ENCODE measurements at places on chromosomes 11 and 22. TPM values are rescaled to one million over a fixed set of nuclear protein-coding genes. Genes with fewer than 3 reads are reported as not detected.

Gene RPS13
- total RNA-seq = 1,750 TPM

DNA sequence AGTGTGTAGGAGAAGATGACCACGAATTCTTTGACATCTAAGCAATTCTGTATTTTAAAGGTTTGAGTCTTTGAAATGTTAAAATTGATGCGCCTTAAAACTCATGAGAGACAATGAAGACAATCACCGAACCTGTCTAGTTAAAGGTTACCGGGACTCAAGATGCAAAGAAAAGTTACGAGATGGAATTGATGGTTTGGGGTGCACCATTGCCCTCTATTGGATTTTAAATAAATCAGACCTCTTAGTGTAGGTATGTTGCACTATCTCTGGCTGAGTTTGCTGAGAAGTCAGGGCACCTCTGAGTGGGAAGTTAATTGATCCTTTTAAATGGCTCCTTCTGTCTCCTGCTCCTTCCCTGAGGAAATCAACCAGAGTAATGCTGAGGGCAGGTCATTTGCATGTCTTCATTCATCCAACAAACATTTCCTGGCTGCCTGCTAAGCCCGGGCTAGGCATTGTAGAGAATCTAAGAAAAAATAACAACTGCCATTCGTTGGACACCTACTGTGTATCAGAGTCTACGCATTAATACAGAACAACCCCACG is 19.4 kb upstream of the TMA7B start:
- no peak for DNase-seq
- peak overlapping the region; percentile 35 for H3K4me3 ChIP-seq
- H3K27me3 ChIP-seq = no peaks in the 10 kb centered on the region

DNA sequence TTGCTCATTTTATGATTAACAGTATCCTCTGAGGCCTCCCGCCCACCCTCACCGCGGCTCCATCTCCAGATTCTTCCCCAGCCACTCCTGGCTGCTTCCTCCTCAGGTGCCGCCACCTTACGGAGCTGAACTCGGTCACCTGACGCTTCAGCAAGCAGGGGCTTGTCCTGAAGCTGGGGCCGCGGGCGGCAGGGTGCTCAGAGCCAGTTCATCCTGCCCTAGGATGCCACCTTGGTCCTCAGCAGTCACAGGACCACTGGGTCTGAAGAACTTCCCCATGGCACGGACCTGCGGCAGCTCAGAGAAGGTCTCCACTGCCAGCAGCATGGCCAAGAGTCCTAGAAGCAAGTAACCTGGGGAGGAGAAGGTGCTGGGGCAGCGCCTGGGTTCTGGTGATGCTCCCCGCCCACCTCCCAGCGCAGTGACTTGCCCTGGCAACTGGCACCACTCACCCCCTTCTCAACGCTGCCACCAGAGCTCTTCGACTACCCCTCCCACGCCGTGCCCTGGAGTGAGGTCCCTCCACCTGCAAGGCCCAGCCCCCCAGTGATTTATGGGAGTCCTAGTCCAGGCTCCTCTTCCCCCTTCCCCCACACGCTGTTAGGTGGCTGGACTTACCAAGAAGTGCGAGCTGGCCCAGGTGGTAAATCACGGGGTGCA is 2.6 kb downstream of the KCNK7 start:
- H3K36me3 ChIP-seq = peaks cover 6% of the 10 kb centered on the region
- no peak overlapping the region for H3K4me3 ChIP-seq
- DNase-seq = no peak
- peaks cover 26% of the 10 kb centered on the region for H3K4me1 ChIP-seq

DNA sequence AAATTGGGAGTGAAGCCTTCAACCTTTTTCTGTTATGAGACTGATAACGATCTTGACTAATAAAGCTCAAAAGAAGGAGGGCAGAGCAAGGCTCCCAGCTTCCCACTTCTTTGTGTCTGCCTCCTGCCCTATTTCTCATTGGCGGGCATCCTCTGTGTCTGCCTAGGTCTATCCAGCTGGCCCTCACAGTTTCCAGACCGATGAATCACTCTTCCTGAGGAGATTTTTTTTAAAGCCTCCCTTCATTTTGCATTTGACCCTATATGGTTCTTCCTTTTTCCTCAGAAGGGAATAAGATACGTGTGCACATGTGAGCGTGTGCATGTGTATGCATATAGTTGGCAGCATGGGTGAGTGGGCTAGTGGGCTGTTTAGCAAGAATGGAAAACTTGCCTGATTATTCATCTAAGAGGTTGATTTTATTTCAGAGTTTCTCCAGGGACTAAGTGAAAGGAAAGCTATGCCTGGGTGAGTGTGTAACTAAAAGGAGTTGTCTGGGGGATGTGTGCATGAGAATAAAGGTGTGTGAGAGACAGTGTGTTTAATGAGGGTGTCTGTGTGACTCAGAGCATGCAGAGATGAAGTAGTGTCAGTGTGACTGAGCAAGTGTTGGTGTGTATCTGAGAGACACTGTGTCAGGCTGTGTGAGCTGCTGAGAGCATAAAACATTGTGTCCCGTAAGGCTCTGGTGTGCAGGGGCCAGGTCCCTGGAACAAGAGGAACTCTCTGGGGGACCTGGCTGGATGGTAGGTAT is 12.2 kb downstream of the PHLDB1 start:
- H3K27me3 ChIP-seq = peaks cover 22% of the 10 kb centered on the region
- peaks cover 4% of the 10 kb centered on the region for H3K4me1 ChIP-seq
- no peak overlapping the region for H3K4me3 ChIP-seq
- no peaks in the 10 kb centered on the region for H3K36me3 ChIP-seq

DNA sequence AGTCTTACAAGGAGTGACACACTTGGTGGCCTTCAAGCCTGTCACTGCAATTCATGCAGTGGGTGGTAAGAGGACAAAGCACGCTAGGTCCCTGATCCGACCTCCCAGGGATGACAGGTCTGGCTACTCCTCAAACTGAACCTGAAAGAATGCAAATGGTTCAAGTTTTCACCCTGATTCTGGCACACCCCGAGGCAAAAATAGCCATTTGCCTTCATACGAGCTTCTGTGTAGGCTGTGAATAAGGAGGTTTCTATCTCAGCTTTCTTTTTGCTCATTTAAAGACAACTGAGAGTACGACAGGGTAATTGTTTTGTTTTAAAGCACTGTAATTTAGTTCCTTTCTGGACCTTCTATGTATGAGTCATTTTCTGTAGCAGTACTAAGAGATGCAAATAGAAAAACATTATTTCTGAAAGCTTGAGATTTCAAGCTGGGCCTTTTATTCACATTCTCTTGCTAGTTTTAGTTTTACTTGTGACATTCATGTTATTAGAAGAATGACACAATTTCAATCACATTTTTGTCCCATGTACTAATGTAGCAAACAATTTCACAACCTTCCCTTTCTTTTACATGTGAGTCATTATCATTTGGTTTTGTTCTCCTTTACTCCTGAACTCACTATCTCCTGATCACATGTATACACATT is 56.6 kb upstream of the FDX1 start:
- H3K36me3 ChIP-seq = peaks cover 2% of the 10 kb centered on the region
- H3K4me3 ChIP-seq = no peak overlapping the region
- H3K27me3 ChIP-seq = peaks cover 4% of the 10 kb centered on the region
- H3K27ac ChIP-seq = peak overlapping the region; percentile 0
- peaks cover 14% of the 10 kb centered on the region for H3K4me1 ChIP-seq
- no peak for DNase-seq

- no peaks in the 10 kb centered on the region for H3K36me3 ChIP-seq
- H3K27me3 ChIP-seq = no peaks in the 10 kb centered on the region
- H3K4me1 ChIP-seq = peaks cover 57% of the 10 kb centered on the region
- H3K4me3 ChIP-seq = no peak overlapping the region
- no peak for DNase-seq
- no peak overlapping the region for H3K27ac ChIP-seq
Observed at GRCh38 chr11:85822814-85823213, 11.9 kb upstream of the SYTL2 start.

DNA sequence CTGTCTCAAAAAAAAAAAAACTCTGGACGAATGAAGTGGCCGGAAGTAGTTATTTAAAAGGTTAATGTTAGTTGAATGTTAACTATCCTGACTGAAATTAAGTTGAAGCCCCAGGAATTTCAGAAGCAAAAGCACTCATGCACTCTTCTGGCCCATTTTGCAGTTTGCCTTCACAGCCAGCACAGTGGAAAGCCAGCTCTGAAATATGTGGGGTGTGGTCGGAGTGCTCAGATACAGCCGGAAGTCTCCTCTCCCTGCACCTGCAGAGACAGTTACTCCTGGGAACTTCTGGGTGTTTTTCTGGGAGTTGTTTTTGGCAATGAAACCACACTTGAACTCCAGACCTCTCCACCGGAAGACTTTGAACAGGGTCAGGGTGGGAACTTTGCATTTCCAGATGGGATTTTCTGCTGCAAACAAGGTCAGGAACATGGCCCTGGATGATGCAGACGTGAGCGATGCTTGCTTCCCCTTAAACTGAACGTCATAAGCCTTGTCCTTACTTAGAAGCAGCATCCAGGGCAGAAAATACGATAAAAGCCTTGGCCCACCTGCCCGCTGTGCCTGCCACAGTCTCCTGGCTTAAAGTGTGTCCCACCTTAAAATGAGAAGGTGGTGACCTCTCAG is 21.5 kb upstream of the CABP2 start:
- no peaks in the 10 kb centered on the region for H3K27me3 ChIP-seq
- H3K27ac ChIP-seq = no peak overlapping the region
- no peaks in the 10 kb centered on the region for H3K4me1 ChIP-seq
- H3K36me3 ChIP-seq = no peaks in the 10 kb centered on the region
- no peak overlapping the region for H3K4me3 ChIP-seq
- DNase-seq = no peak

Gene KRTAP5-11
- total RNA-seq = not detected

DNA sequence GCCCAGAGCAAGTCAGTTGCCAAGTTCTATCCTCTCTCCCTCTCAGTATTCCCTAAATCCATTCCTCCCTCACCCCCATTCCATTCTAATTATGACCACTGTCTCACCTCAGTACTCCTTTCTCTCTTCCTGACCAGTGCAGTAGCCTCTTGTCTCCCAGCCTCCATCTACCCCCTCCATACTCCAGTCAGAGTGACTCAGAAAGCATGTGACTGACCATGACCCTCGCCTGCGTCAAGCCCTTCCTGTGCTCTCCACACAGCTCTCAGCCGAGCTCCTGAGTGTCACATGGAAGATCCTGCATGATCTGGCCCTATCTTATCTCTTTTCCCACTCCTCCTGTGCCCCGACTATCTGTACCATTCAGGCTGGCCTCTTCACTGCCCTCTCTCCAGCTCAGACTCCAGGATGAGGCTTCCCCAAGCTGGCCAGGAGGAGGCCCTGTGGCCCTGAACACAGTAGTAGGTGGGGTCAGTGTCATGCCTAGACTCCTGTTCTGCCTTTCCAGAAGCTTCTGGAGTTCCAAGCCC is 42.6 kb downstream of the NEU3 start:
- no peaks in the 10 kb centered on the region for H3K27me3 ChIP-seq
- H3K27ac ChIP-seq = no peak overlapping the region
- no peak overlapping the region for H3K4me3 ChIP-seq
- no peaks in the 10 kb centered on the region for H3K36me3 ChIP-seq
- DNase-seq = no peak
- H3K4me1 ChIP-seq = peaks cover 3% of the 10 kb centered on the region

GRCh38 chr11:80109031-80109430 is 668.2 kb upstream of the TENM4 start:
- H3K36me3 ChIP-seq = no peaks in the 10 kb centered on the region
- H3K27me3 ChIP-seq = no peaks in the 10 kb centered on the region
- H3K4me1 ChIP-seq = no peaks in the 10 kb centered on the region

DNA sequence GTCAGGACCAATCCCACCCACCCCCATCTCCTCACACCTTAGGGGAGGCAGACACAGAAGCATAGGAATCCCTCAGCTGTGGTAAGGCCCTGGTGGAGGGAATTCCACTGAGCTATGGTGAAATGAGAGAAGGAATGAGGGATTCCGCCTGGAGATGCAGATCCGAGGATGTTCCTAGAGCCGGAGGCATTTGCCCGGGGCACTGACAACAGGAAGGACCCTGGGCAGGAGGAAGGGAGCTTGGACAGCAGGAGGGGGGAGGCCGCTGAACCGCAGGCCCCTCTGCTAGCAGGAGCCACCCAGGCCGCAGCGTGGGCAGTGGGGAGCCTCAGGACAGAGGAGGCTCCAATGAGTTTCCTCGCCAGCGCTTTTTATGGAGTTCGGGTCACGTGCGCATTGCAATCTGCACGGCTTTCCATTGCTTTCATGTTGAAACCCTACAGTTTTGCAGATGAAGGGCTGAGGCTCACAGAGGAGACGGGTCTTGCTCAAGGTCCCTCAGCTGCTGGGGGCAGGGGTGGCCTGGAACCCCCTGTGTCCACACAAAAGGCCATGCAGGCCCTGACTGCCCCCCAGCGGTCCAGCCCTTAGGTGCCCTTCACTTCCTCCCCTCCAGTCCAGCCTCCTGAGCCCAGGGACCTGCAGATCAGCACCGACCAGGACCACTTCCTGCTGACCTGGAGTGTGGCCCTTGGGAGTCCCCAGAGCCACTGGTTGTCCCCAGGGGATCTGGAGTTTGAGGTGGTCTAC is 15.5 kb downstream of the CSF2RB start:
- no peaks in the 10 kb centered on the region for H3K4me1 ChIP-seq
- H3K27me3 ChIP-seq = peaks cover 10% of the 10 kb centered on the region
- H3K36me3 ChIP-seq = no peaks in the 10 kb centered on the region

DNA sequence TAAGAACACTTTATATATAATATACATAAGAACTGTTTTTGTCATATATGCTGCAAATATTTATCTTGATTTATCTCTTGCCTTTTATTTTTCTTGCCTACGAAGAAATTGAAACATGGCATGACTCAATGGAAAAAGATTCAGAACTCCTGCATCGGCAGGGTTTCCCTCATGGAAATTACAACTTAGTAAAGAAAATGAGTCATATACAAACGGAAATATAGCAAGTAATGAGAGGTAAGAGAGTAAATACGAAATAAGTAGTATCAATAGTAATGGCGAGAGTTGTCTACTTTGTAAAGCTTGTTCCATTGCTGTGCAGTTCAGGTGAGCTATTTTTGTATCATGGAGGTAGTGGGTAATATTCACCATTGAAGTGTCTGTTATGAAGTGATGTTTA is 350.4 kb downstream of the DDX10 start:
- H3K27me3 ChIP-seq = no peaks in the 10 kb centered on the region
- no peaks in the 10 kb centered on the region for H3K36me3 ChIP-seq
- DNase-seq = no peak
- no peak overlapping the region for H3K27ac ChIP-seq
- no peak overlapping the region for H3K4me3 ChIP-seq
- no peaks in the 10 kb centered on the region for H3K4me1 ChIP-seq
